Central memory CD8-positive, alpha-beta T cell (primary cell): ENCODE measurements at places on chromosomes 2 and 18.
A peak's percentile ranks its signal among the peaks of the same experiment; 100 is the strongest.

- no peak for DNase-seq
These were observed 91.0 kb downstream of the CTIF start for GRCh38 chr18:48629730-48630324.

DNA sequence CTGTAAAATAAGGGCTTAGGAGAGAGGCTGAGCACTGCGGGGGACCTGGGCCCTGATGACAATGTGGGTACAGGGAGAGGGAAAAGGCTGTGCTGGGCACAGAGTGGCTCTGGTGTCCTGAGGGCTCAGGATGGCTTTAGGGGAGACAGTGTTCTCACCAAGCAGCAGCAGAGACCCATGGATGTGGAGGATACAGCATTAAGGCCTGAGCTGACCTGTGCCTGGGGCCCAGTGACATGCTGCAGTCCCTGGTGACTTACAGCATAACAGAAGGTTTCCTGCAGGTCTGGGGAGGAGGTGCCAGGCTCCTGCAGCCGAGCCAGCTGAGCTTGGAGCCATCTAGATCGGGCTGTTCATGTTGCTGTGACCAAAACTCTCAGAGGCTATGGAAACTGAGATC lies 191.3 kb upstream of the SMAD2 start:
- no peak for DNase-seq

GRCh38 chr2:179954026-179954425 lies 53.1 kb downstream of the CWC22 start:
- no peak for DNase-seq

- no peak for DNase-seq
These were observed 89.9 kb upstream of the EFEMP1 start for GRCh38 chr2:56013475-56013874.

- DNase-seq, result no peak
These were observed 132.1 kb downstream of the NFATC1 start for GRCh38 chr18:79527656-79528315.

DNA sequence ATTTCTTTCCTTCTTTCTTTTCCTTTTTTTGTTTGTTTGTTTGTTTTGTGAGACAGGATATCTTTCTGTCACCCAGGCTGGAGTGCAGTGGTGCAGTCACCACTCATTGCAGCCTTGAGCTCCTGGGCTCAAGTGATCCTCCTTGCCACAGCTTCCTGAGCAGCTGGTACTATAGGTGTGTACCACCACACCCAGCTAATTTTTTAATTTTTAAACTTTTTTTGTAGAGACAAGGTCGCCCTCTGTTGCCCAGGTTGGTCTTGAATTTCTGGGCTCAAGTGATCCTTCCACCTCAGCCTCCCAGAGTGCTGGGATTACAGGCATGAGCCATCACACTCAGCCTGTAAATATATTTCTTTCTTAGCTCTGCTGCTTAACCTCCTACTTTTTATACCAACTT lies 83.4 kb upstream of the CYP20A1 start:
- DNase-seq, result no peak

- DNase-seq, result no peak
These were observed 8.7 kb downstream of the GYPC start for GRCh38 chr2:126664639-126665038.

- DNase-seq, result peak; percentile 17
These were observed 1.5 kb downstream of the INO80D start for GRCh38 chr2:206084439-206084869.

- no peak for DNase-seq
These were observed 184.6 kb downstream of the ETAA1 start for GRCh38 chr2:67581751-67582150.

DNA sequence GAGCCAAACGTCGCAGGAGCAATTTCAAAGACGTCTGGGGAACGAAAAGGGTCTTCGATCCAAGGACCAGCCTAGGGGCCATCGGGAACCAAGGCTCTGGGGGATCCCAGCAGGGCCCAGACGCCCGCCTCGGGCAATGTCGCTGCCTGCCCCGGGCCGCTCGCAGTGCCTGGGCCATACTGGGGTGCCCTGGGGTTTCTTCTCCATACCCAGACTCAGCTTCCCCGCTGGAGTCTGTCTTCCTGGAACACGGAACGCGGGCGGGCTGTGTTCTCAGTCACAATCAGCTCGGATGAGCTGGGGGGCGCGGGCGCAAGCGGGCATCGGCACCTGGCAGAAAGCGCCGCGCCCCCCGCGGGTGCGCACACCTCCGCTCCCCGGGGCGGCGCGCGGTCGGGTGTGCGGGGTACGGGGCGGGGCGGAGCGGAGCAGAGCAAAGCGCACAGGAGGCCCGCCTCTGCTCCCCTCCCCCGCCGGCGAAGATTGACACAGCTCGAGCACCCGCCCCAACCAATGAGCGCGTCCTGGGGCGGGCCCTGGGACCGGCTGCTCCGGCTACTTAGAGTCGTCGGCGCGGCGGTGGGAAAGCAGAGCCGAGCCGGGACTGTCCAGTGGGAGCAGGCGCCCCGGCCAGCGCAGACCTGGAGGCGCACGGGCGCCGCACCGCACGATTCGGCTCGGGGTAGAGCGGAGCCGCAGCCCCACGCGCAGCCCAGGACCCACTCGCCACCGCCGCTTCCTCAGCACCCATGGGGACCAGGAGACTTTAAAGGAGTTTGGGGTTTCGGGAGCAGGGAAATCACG lies at the start of gene LRATD1:
TSS of gene LRATD1 (plus strand) at position 585 of the 804 bp plus-strand sequence. CDS start 1,263 bp downstream, outside the sequence.
- DNase-seq, result no peak

DNA sequence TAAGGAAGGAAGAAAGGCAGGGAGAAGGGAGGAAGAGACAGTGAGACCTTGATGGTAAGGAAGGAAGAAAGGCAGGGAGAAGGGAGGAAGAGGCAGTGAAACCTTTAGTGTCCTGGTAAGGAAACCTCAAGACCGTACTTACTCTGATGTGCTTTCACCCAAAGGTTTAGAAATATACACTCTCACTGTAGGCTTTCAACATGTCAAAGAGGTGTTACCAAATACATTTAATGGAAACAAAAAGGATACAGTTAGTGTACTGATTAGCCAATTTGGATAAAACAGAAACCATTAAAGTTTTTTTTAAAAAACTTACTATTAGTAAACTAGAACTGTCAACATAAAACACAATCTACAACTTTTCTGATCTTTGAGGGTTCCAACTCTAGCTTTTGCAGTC lies 7.1 kb downstream of the FBXO15 start:
- DNase-seq, result no peak

GRCh38 chr2:144827404-144827803 lies 307.5 kb upstream of the ZEB2 start:
- no peak for DNase-seq

GRCh38 chr2:195612611-195613495 lies 44.2 kb upstream of the SLC39A10 start:
- no peak for DNase-seq

- DNase-seq, result no peak
These were observed 107.7 kb downstream of the ATL2 start for GRCh38 chr2:38269421-38269820.

- DNase-seq, result no peak
These were observed 11.1 kb downstream of the CYBRD1 start for GRCh38 chr2:171533331-171533730.

GRCh38 chr18:68555879-68556301 lies 159.0 kb downstream of the TMX3 start:
- DNase-seq, result no peak

DNA sequence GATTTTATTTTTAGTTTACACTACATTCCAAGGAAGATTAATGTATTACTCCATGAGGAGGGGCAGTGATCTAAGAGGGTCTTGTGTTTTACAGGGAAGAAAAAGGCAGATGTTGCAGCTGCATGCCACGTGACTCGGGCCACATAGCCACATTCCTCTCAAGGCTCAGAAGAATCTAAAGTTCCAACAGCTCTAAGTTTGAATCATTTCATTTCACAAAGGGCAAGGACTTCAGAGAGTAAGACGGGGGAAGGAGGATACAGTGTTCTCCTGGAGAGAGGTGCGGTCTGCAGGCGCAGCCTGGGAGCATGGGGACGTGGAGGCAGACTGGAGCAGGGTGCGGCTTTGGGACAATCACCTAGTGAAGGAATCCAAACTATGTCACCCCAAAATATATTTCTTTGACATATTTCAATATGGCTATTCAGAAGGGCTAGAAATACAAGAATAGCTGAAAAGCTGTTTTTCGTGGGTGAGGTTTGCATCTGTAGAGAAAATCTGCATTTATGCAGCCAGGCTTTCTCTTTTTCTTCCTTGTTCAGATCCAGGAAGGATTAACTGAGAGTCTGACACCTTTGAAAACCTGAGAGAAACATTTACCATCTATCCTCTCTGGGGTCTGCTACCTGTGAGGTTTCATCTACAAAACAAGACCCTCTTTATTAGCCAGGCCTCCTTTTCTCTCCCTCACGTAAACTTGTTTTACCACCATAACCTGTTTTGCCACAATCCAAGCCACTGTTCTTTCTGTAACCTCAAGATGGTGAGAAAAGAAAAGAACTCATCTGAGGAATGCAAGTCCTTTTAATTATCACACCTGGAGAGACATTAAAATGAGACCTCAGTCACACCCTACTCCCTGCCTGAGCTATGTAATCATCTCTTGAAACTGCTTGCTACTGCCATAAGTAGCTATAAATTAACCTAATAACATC lies 165.1 kb upstream of the NDUFV2 start:
- no peak for DNase-seq

DNA sequence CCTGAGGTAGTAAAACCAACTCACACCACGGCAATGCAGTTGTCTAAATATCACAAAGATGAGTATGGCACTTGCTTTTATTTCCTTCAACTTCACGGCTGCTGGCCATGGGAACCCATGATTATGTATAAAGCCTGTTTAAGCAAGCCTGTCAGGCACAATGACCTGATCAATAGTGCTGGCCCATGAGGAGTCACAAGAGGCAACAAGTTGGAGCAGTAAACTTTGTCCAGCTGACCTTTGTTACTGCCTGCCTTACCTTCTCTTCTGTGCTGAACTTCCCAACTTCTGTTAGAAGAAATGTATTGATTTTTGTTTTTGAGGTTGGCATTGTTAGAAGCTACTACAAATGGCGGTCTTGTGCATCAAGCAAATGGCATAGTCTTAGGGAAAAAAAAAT lies 151.9 kb downstream of the RAB3GAP1 start:
- no peak for DNase-seq

GRCh38 chr18:69838620-69839411 lies 108.9 kb downstream of the CD226 start:
- DNase-seq, result no peak

DNA sequence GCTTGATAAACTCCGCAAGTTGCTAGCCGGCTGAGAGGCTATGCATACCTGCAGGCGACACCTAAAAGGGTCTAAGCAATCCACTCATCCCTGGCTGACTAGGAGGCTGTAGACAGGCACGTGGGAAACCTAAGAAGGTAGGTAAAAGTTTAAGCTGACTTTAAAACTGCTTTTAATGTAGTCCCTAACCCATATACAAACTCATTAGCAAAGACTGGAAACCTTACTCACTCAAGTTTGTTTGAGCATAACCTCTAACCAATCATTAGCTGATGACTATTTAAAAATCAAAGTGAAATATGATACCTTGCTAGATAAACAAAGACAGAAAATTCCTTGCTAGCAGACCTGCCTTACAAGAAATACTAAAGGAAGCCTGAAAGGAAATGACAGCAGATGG lies 106.4 kb downstream of the EXOC6B start:
- no peak for DNase-seq

DNA sequence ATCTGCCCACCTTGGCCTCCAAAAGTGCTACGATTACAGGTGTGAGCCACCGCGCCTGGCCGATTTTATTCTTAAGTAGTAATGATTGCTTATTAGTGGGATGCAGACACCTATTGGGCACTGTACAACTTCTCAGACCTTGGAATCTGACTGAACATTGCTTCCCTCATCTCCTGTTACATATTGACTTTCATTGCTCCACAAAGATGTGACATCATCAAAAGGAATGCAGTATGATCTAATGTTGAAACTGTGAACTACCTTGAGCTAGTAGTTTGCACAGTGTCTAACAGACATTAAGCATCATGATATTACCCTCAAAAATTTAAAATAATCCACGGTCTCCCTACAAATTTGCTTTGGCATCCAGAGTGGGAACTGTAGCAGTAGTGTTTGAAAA lies 109.8 kb upstream of the SIX2 start:
- no peak for DNase-seq

- no peak for DNase-seq
These were observed 4.8 kb upstream of the LYPD6B start for GRCh38 chr2:149033716-149034115.

DNA sequence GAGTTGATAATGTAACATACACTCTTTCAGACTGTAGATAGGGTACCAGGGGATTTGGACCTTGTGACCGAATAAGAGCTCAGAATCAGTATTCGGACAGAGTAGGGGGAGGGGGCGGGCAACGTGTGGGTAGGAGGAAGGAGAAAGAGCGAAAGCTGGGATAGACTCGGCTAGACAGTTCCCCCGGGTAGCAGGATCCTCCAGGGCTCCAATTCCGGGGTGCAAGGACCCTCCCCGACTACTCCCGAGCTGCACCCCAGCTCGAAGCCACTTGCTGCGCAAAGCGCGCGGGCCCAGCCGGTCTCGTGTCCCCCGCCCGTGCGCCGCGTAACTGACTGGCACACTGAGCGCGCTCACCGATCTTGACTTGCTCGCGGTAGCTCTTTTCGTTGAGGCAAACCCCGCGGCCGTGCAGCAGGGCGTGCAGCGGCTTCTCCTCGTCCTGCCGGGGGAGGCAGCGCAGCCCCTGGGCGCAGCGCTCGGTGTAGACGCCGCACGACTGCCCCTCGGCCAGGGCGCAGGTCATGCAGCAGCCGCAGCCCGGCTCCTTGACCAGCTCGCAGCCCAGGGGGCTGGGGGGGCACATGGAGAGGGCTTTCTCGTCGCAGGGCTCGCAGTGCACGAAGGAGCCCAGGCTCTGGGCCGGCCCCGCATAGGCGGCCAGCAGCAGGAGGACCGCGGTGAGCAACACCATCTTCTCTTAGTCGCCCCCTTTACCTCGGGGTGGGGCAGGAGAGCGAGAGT lies 1.1 kb downstream of the IGFBP5 start:
- no peak for DNase-seq

DNA sequence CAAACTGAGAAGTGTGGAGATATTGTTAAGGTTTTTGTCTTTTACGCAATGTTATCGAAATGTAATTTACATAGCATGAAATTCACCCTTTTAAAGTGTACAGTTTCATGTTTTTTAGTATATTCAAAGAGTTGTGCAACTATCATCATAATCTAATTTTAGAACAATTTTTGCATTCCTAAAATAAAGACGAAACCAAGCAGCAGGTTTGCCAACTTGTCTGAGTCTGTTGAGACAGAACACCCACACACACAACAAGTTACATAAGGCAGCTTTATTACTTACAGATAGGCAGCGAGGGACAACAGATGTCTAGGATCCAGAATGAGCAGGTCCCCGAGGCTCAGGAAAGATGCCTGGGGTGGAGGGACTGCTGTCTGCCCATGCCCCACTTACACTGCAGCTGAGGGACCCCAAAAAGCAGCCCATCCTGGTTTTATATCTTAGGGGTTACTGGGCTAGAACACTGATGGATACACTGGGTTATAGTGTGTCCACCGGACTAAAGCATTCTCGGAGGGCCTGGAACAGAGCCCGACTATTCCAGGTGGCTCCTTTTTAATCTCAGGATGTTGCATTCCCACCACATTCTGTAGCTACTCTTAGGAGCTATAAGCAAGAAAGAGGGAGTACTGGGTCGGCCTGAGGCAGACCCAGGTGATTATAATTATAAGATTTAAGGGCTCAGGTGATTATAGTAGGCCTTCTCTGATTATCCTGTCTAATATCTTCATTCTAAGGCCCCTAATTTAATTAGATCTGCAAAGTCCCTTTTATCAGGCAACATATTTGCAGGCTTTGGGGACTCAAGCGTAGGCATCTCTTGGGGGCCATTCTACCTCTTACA lies 150.2 kb upstream of the DOK6 start:
- no peak for DNase-seq

- DNase-seq, result no peak
These were observed 25.7 kb upstream of the PLA2R1 start for GRCh38 chr2:160087854-160088745.
